ENCODE measurements at places on chromosomes 4 and X.

GRCh38 chr4:118736900-118737299 lies 51.7 kb downstream of the METTL14 start:
- no peak for DNase-seq

DNA sequence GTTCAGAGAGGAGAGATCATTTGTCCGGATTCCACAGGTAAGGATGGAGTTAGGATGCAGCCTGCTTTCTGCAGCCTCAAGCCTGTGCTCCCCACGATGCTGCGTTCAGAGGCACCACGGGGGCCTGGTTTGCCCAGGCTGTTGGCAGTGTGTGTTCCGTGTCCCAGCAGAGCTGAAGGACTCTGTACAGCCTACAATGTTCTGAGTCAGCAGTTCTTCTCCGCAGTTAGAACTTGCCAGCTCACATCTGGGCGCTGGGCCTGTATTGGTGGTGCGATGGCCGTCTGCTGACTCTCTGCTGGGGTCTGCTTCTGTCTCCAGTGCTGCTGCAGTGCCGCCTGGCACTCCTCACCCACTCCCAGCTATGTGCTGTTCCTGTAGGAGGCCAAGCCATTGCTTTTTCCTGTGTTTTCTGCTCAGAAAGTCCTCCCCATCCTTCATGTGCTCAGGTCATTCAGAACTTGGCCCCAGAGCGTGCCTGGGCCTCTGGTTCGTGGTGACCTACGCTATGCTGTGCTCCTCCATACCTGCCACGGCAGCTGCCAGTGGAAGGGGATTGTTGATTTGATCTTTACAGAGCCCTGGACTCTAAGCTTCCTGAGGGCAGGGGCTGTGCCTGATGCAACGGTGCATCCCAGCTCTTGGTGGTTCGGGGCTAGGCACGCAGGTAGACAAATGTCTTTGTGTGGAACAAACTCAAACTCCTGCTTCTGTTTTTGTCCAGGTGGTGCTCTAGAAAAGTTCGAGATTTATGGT lies 42.6 kb upstream of the TADA2B start:
- DNase-seq = no peak

- no peak for DNase-seq
Observed at GRCh38 chr4:88014386-88014905, 7.0 kb downstream of the PKD2 start.

- no peak for DNase-seq
Observed at GRCh38 chrX:40012868-40013265, 84.9 kb downstream of the BCOR start.

- no peak for DNase-seq
Observed at GRCh38 chrX:72274526-72274925, 2.5 kb downstream of the RPS4X start.

DNA sequence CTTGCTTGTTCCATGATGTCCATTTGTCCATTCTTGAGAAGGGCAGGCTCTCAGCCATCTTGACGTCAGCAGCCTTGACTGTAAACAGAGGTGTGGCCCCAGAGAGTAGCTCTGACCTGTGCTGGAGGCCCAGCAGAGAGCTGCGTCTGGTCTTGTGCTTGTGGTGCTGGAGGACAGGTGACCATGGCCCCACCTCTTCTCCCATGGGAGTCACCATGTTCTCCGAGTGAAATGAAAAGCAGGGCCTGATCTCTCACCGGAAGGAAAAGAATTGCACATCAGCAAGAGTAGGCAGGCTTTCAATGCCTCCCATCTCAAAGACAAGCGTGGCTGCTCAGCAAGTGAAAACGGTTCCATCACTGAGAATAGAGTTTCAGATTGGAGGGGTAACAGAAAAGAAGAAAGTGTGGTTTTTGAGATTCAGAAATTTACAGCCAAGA lies 11.5 kb downstream of the PARM1 start:
- no peak for DNase-seq

DNA sequence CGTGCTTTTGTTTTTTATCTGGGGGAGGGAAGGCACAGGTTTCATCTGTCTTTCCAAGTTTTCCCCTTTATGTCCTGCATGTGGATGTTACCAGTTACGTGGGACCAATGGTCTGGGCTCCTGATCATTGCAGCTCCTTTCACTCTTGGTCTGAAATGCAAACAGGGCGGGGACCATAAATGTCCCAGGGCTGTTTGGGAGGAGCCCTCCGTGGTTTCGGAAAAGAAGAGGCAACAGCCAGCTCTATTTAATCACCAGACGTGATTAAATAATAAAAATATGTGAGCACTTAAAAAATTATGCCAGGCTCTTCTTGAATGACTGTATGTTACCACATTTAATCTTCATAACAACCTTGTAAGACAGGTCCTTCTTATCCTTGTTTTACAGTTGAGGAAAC lies 30.8 kb upstream of the C1GALT1C1 start:
- no peak for DNase-seq
